RPMI8226 (cell line): ENCODE measurements at places on chromosomes 5 and 9.
A peak's percentile ranks its signal among the peaks of the same experiment; 100 is the strongest.

GRCh38 chr5:57446966-57447365 is 35.6 kb downstream of the ACTBL2 start:
- DNase-seq = no peak

DNA sequence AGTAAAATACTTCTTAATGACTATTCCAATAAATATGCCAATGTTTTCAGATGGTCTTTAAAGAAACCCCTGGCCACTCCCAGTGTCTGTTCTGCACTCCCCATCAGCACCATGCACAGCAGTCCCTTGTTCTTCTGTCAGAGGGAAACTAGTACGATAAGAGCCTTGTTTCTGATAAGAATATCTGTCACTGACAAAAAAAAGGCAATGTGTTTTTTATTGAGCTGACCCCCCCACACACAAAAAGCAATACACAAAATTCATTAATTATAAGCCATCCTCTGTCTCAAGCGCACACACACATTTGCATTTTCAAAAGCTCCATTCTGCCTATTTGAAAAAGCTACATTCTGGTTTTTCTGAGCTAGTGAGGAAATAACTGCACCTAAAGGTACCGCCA is 119.1 kb downstream of the ENC1 start:
- no peak for DNase-seq

DNA sequence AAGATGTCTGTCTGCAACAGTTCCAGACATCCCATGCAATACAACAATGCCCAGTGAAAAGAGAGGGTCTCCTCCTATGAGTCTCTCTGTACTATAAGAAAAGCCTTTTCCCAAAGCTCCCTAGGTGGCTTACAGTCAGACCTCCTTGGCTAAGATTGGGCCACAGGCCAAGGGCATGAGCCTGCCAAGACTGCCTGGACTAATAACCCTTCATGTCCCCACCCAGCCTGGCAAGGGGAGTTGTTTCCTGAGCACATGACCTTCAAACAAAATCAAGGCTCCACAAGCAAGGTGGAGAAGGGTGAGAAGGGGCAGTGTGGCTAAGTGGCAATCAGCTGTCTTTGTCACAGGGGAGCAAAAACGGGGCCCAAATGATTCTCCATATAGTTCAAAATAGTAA is 75.6 kb upstream of the ZSWIM6 start:
- DNase-seq = peak; percentile 44

DNA sequence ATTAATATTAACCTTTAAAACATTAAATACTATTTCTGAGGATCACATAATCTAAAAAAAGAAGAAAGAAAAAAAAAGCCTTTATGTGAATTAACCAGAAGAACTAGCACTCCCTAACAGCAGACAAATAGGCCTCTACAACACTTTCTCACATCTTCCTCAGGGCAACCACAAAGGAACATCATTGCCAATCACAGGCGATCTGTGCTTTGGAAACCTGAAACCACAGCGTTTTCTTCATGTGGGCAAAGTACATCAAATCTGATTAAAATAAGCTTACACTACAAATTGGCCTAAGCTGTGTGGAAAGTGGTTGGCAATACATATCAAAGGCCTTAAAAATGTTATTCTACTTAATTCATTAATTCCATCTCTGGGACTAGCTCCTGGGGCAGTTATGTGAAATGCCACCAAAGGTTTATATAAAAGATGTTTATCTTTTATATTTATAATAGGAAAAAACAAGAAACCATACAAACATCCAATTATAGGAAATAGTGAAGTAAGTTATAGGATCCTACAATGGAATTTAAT is 184.8 kb upstream of the TBCA start:
- no peak for DNase-seq

DNA sequence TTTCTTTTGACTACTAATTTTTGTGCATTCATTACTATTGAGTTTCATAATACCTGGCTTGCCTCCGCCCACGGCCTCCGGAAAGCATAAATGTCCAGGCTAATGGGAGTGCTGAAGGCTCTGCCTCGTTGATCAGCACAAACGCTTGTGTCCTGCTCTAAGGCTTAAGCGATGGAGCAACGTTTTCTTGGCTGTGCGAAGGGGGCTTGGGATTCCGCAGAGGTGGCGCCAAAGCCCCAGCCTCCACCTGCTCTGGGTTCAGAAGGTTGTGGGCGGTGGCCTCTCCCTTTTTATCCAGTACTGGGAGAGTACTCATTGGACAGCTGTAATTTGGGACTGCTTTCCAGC is 19.7 kb downstream of the ANXA2R start:
- DNase-seq = peak; percentile 72

DNA sequence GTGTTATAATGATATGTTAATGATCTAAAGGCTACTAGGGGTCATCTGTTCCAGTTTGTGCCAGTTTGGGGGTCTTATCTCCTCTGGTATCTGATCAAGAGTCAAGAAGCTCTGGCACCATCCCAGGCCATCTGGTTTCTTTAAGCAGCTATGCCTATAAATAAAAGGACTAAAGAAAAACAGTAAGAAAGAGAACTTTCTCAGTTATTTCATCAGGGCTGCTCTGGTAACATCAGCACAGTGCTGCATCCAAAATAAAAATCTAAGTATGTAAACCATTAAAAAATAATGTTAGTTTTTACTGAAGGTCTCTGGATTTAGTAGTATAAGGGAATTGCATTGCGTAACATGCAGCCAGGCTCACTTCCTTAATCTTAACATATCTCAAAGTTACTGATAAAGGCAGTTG is 185.0 kb downstream of the NR2F1-AS1 start:
- DNase-seq = no peak

DNA sequence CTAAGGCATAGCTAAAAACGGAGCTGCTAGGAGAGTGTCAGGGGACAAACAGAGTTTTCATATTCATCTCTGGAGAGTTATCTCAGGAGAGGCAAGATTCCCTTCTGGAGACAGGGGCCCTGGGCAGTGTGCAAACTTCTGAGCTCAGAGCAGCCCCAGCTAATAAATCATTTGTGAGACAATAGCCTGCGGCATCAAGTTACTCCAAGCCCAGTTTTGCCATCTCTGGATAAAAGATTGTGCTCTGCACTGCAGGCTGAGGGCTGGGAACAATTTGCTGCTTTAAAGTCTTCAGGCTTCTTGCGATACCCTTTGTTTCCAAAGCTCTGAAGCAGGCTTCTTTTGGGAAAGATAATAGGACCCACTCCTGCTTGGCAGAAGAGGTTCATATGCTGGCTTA is 164.3 kb upstream of the BRINP1 start:
- DNase-seq = no peak
